Mesenteric fat pad (tissue), 1 donor: ENCODE measurements at places on chromosomes 1 and 21. TPM values are rescaled to one million over a fixed set of nuclear protein-coding genes. Genes with fewer than 3 reads are reported as not detected.

DNA sequence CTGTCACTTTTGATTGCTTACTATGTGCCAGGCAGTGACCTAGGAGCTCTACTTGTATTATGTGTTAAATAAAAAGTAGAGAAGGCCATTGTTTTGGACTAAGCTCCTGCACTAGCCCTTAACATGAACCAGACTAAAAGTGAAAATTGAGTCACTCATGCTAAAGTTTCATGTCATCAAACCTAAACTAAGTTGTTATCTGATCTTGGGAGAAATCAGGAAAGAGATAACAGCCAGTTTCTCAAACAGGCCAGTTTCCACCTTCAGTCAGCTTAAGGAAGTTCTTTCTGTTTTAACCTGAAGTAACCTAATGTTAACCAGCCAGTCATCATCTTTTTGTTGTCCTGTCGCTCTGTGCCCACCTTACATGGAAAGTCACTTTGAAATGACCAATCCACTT lies 102.1 kb upstream of the MARK1 start:
- no peak for DNase-seq

- no peak for DNase-seq
Observed at GRCh38 chr1:212213784-212214183, 71.4 kb upstream of the PPP2R5A start.

GRCh38 chr1:54347955-54348699 lies 58.1 kb downstream of the SSBP3 start:
- no peak for DNase-seq

DNA sequence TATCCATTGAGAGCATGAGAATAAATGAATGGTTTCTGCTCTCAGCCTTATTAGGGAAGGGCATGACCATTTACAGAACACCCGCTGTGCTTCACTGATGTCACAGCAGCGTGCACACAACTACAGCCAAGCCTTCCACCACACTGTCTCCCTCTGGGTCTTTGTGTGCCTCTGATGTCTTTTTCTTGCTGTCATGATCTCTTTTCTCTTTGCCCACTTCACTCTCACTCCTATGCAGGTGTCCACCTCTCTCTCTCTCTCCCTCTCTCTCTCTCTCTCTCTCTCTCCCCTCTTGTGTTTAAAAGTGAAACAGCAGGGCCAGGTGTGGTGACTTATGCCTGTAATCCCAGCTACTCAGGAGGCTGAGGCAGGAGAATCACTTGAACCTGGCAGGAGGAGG lies 232.5 kb upstream of the JUN start:
- no peak for DNase-seq

GRCh38 chr1:226433341-226433720 lies 25.4 kb upstream of the PARP1 start:
- DNase-seq: no peak

DNA sequence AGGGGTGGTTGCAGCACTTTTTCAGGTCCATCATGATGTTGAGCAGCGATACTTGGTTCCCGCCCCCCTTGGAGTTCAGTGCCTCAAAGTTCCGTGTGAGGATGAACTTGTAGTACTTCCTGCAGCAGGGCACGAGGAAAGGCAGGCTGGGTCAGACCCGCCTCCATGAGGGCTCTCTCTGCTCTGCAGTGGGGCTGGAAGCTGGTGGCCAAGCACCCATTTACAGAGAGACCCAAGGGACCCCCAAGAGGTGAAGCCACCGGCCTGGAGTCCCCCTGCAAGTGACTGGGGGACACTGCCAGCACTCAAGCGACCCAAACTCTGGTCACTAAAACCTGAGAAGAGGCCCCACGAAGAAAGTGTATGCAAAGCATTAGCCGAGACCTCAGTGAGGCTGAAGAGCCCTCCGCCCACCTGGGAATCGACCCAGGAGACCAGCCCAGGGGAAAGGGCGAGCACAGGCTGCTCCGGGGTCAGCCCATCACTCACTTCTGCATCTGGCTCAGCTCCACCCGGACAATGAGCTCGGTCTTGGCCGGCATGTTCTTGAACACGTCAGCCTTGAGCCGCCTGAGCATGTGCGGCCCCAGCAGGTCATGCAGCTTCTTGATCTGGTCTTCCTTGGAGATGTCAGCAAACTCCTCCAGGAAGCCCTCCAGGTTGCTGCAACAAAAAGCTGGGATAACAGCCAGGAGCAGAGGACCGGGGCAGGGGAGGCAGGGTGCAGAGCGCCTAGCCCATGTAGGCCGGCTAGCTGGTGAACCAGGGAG lies 45.2 kb downstream of the CHD5 start:
- DNase-seq: no peak

GRCh38 chr21:26844258-26845065 lies 747 bp downstream of the ADAMTS1 start:
- DNase-seq: no peak

GRCh38 chr1:231683439-231684165 lies 57.0 kb downstream of the DISC1 start:
- DNase-seq: no peak

- DNase-seq: no peak
Observed at GRCh38 chr1:58392083-58392482, 154.4 kb downstream of the OMA1 start.

- no peak for DNase-seq
Observed at GRCh38 chr1:200684015-200684414, 14.3 kb upstream of the DDX59 start.

DNA sequence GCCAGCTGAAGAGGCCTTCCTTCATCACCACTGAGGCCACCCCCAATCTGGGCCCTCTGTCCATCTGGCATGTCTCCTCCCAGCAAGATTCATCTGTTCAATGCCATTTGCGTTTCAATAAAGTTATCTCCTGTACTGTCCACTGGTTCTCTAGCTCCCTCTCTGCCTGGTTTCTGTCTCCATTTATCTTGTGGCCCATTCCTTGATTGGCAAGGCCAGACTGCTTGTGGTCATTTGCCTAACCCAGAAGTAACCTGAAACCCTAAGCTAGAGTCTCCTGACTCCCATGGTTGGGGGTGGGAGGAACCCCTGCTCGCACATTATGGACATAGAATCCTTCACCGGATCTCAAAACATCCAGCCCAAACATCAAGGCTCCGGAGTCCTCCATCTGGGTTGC lies 2.1 kb upstream of the IPO9 start:
- no peak for DNase-seq

- DNase-seq: no peak
Observed at GRCh38 chr1:17276568-17276967, 27.7 kb downstream of the PADI3 start.

- no peak for DNase-seq
Observed at GRCh38 chr1:88276163-88276562, 407.9 kb upstream of the PKN2 start.

GRCh38 chr1:226073184-226073950 lies 10.9 kb downstream of the H3-3A start:
- no peak for DNase-seq

- DNase-seq: no peak
Observed at GRCh38 chr1:8077120-8077573, 51.0 kb upstream of the ERRFI1 start.

GRCh38 chr21:25625036-25625435 lies 14.0 kb upstream of the JAM2 start:
- DNase-seq: no peak

DNA sequence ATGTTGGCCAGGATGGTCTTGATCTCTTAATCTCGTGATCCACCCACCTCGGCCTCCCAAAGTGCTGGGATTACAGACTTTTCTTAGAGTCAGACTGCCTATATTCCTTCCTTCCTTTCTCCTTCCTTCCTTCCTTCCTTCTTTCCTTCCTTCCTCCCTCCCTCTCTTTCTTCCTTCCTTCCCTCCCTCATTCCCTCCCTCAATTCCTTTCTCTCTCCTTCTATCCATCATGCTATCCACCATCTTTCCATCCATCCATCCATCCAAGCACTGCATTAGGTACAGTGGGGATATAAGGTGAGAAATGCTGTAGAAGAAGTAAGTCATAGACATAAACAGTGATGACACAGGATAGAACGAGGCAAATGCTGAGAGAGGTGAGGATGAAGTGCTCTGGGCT lies 13.2 kb downstream of the LAMC2 start:
- DNase-seq: no peak

GRCh38 chr1:29238620-29239002 lies 2.3 kb downstream of the PTPRU start:
- no peak for DNase-seq

DNA sequence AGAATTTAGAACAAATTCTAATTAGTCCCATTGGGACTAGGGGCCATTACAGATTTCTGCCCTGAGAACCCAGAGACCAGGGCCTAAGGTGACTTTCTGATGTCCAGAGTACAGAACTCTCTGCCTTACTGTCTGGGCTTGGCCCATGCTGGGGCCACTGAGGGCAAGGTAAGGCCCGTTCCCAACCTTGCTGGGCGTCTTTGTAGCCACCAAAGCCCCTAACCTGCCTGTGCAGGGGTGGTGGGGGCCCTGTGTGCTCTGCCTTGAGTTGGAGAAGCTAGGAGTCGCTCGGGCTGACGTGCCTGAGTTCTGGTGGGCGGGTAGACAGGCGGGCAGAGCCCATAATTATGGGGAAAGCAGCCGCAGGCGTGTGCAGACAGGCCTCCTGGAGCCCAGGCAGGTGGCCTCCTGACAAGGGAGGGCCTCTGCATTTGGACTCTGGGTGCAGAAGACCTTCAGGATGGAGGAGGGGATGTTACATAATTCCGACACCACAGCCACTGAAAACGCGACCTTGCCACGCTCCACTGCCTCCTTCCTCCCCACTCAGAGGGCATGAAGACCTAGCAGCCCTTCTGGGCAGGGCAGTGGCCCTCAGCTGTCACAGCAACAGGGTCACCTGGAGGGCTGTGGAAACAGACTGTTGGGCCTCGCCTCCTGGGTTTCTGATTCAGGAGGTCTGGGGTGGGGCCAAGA lies 239.9 kb upstream of the TMEM51 start:
- DNase-seq: no peak

DNA sequence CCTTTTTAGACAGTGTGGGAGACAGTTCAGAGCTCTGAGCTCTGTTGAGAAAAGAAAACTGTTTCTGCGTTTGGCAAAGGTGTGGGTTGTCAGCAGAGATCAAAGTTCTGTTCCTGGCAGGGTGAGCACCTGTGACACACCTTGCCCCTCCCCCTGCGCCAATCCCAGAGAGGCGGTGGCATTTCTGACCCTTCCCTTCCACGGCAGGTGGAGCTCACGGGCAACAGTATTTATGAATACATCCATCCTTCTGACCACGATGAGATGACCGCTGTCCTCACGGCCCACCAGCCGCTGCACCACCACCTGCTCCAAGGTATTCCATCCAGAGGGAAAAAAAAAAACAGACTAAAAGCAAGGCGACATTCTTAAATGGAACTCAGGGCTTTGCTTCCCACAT lies 20.7 kb downstream of the SIM2 start:
- DNase-seq: peak; percentile 68

DNA sequence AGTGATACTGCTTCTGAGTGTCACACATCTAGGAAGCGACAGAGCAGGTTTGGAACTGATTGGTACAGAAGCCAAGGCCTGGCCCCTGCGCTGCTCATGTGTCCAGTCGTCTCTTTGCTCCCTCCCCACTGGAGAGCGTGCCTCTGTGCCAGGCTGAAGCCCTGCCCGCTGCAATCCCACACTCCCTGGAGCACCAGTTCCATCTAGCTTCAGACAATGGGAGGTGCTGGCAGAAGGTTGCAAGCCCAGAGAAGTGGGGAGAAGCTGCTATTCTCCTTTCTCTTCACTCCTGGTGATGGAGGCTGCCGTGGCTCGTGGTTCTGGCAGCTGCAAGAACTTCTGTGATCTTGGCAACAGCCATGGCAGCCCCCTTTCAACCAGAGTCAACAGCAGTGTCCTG lies 250.9 kb downstream of the MATN1 start:
- DNase-seq: peak; percentile 57

GRCh38 chr21:28215214-28215954 lies 777.3 kb downstream of the LTN1 start:
- no peak for DNase-seq

CD34 gene
- 45.5 TPM for total RNA-seq

PDE9A gene
- 7.9 TPM for total RNA-seq

RAB42 gene
- 10.2 TPM for total RNA-seq

KRTCAP2 gene
- total RNA-seq: 155 TPM

MATN1 gene
- total RNA-seq: not detected

CDA gene
- 6.4 TPM for total RNA-seq

CELA2B gene
- not detected for total RNA-seq

CACNA1S gene
- not detected for total RNA-seq

GUCA2B gene
- not detected for total RNA-seq

CNKSR1 gene
- 1.7 TPM for total RNA-seq

FCN3 gene
- 51.9 TPM for total RNA-seq
